T-helper 9 cell (primary cell): ENCODE measurements at places on chromosomes 7 and 10.

- no peak for DNase-seq
These were observed 31.1 kb downstream of the PLXDC2 start for GRCh38 chr10:19847321-19847720.

GRCh38 chr10:22976534-22976933 lies 48.7 kb downstream of the ARMC3 start:
- no peak for DNase-seq

GRCh38 chr7:140161047-140161446 lies 15.7 kb downstream of the KDM7A start:
- no peak for DNase-seq

GRCh38 chr7:121431996-121432395 lies 35.9 kb upstream of the FAM3C start:
- no peak for DNase-seq

GRCh38 chr10:128109707-128110106 lies 16.5 kb downstream of the MKI67 start:
- DNase-seq, result no peak

DNA sequence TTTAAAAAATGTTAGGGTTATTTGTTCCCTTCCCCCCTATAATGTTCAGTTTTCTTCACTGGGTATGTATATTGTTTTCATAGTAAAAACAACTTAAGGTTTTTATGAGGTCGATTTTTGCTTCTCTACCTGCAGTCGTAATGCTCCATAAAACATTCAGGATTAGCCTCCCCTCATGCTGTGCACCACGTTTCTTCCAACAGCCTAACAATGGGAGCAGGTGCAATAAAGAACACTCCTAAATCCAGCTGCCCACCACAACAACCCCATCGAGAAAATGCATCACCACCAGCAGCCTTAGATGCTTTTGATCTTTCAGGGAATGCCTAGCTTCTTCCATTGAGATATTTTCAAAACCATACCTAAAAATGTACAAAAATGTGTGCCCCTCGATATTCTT lies 111.1 kb downstream of the ADAM12 start:
- DNase-seq, result no peak

- no peak for DNase-seq
These were observed 1082.4 kb downstream of the KCNMA1 start for GRCh38 chr10:76555067-76555670.

DNA sequence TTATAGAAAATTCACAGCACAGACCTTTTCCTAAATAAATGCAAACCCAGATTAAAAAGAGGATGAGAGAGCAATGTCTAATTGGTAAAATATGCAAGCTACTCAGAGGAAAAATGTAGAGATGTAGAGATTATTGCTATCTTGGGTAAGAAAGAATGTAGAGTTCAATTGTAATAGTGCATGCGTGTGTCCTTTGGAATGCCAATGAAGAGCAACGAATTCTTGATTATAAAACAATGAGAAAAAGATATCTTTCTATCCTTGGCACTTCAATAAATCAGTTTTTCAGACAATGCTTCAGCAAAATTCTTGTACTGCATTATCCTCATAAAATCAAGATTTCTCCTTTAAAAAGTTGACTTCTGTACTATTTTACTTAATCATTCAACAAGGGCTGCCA lies 50.9 kb downstream of the SEMA3D start:
- DNase-seq, result no peak

GRCh38 chr10:28215930-28216329 lies 86.9 kb downstream of the MPP7 start:
- no peak for DNase-seq

DNA sequence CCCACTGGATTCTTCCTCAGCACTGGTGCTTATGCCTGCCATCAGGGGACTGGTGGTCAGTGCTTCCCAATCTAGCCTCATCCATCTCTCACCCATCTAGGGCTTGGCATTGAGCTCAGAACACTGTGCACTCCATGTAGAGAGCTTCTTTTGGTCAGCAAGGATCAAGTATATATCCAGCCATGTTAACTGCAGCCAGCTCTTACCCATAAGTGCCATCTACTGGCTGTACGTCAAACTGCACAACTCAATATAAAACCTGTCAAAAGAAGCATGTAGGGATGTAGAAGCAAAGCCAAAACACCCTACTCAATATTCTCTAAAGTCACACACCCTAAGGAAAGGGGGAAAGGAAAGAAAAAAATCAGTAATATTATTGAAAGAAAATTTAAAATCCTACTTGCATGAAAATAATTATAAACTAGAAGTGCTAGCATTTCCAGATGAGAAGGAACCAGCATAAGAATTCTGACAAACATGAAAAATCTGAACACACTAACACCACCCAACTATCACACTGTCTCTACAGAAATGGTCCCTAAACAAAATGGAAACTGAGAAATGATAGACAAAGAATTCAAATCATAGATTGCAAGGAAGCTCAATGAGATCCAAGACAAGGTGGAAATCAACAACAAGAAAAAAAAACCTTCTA lies 531.1 kb upstream of the STEAP1 start:
- DNase-seq, result no peak

- DNase-seq, result no peak
These were observed 25.0 kb upstream of the WDR11 start for GRCh38 chr10:120825878-120826769.

GRCh38 chr10:133072720-133073390 lies 14.9 kb upstream of the ADGRA1 start:
- no peak for DNase-seq

GRCh38 chr7:48515171-48515570 lies 343.9 kb downstream of the ABCA13 start:
- no peak for DNase-seq

- DNase-seq, result no peak
These were observed 164.7 kb upstream of the HPS1 start for GRCh38 chr10:98611436-98611835.

DNA sequence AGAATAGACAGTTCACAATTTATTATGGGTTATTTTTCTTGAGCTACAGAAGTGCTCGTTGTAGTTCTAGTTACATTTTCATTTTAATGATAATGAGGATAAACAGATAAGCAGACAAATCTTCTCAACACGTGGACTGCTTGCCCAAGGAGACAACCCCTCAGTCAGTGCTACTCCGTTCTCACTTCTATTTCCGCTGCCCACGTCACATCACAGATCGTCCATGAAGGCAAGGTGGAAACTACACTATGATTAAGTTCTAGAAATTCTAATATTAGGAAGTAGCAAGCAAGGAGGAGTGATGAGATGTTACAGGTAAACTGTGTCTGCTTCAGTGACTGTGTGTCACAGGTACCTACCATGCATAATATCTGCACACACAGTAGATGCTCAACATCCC lies 210.5 kb downstream of the CHCHD3 start:
- no peak for DNase-seq

DNA sequence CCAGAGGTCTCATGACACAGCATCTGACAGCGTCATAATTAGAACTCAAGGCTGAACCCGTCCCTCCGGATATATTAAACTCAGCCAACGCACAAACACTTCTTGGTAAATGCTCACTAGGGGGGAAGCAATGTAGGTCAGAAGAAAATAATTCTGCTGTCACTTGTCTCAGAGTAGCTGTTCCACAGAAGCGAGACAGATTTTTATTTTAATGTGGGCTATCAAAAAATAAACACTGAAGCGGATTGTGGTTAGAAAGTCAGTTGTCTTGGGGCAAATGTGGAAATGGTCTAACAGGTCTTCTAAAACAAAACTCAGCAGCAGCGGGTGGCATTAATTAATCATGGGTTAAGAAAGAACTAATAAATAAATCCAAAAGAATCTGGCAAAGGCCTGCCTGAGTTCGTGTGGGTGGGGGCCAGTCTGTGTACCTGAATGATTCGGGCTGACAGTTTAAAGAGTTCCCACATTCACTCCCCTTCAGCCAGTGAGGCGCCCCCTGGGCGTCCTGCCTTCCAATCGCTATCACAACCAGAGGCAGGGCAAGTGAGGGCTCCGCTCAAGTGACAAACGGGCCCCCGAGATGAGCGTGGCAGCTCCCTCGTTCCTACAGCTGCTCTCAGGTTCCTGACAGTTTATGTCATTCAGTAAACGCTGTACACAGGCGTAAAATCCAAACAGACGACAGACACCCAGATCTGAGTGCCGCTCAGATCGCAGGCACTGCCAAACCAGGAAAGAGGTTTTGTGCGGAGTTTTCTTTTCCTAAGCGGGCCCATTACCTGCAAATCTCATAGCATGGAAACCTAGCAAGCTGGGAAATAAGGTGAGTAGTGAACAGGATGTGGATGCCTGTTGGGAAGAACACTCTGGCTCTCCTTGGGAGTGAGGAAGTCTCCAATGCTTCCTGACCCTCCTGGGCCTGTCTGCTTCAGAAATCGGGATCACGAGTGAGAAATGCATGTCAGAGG lies 52.9 kb downstream of the NRAP start:
- DNase-seq, result no peak

GRCh38 chr10:87816163-87816897 lies 1.7 kb downstream of the ATAD1 start:
- DNase-seq, result no peak

DNA sequence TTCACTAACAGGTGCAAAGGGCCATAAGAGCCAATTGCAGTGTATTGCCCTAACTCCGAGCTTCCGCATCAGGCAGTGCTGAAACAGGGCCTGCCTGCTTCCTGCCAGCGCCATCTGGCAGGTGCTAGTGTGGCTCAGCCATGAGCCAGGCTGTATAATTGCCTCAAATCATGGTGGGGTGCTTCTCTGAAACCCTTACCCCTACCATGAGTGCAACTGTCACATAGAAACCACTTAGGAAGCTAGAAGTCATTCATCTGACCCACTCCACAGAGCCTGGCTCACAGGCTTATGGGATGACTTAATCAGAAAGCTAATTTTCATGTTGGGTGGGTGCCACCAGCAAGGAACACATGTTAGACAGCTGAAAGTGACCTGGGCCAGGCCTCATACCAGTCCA lies 133.3 kb upstream of the LAMB4 start:
- DNase-seq, result no peak

- DNase-seq, result no peak
These were observed 59.4 kb downstream of the CALCR start for GRCh38 chr7:93515144-93515543.

DNA sequence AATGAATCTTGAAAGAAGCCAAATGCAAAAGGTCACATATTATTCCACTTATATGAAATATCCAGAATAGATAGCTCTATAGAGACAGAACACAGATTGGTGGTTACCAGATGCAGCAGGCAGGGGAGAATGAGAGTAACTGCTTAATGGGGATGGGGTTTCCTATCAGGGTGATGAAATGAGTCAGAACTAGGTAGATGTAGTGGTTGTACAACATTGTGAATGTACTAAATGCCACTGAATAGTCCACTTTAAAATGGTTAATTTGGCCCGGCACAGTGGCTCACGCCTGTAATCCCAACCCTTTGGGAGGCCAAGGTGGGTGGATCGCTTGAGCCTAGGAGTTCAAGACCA lies 9.4 kb upstream of the SLC25A28 start:
- DNase-seq, result no peak

- DNase-seq, result no peak
These were observed 143.8 kb downstream of the C7orf25 start for GRCh38 chr7:42768045-42768444.

GRCh38 chr7:157384301-157384700 lies 47.5 kb downstream of the DNAJB6 start:
- DNase-seq, result no peak

DNA sequence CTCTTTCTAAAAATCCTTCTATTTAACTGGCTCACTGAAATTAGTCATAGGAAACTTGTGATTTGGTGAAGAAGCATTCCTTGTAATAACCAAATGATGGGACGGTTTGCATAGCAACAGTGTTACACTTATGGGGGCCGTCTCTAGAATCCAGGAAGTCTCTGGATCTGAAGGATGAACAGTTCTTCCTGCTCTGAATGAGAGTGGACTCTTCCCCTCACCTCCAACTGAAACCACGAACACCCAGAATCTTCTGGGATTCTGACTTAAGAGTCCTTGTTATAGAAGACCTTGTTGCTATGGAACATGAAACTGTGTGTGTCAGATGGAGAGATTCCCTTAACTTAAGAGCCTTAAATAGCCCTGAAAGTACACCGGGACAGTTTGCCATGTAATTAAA lies 23.2 kb downstream of the NOLC1 start:
- no peak for DNase-seq

DNA sequence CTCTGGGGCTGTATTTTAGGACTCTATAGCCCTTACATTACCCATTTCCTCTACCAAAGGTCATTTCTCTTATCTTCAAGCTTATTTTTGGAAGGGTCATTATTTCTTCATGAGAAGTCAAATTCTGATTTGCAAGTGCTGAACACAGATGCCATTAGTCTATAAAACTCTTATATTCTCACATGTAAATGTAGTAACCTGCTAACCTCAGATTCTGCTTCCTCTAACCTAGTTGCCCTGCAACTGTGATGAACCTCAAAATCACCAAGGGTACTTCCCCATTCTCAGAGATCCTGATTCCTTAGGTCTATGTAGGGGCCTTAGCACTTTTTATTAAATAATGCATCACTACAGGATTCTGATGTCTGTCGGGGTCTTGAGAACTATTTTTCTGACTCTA lies 6.3 kb downstream of the FAS start:
- DNase-seq, result no peak

DNA sequence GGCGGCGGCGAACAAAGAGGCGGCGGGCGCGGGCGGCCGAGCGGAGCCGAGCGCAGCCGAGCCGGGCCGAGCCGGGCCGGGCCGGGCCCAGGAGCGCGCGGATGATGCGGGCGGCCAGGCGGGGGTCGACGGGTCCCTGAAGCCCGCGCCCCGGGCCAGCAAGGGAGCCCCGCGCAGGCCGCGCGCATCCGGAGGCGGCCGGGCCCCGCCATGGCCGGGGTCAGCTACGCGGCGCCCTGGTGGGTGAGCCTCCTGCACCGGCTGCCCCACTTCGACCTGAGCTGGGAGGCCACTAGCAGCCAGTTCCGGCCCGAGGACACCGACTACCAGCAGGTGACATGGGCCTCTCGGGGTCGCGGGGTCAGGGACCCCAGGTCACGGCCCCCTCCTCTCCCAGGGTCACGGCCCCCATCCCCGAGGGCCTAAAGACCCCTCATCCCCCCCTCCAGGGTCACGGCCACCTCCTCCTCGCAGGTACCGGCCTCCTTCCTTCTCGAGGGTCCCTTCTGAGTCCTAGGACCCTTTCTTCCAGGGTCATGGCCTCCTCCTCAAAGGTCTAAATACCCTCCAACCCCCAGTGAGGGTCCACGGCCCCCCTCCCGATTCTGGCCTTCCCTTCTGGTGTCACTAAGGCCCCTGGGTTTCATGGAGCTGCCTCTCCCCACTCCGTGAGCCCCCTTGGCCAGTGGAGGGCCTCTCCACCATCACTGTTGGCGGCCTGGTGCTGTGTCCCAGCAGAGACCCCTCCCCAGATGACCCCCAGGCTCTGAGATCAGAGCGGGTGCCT lies at the start of gene TTYH3:
Gene TTYH3, plus strand, starts transcription at position 41 of the 787 bp plus-strand sequence. Its CDS starts 170 bp downstream, at position 211.
- DNase-seq, result no peak

- DNase-seq, result no peak
These were observed 828 bp upstream of the CFAP70 start for GRCh38 chr10:73359492-73359891.

GRCh38 chr7:48959676-48960075 lies 35.3 kb downstream of the CDC14C start:
- no peak for DNase-seq

- no peak for DNase-seq
These were observed 53.3 kb upstream of the SLC16A12 start for GRCh38 chr10:89588671-89589070.

GRCh38 chr7:7931626-7932025 lies 37.0 kb upstream of the GLCCI1 start:
- DNase-seq, result no peak

- no peak for DNase-seq
These were observed 41.9 kb downstream of the MET start for GRCh38 chr7:116713918-116714317.
